ENCODE measurements at places on chromosomes 3 and 15.

GRCh38 chr3:167837466-167837865, 101.9 kb downstream of the SERPINI1 start:
- DNase-seq: no peak

- no peak for DNase-seq
Measured at GRCh38 chr3:41600616-41601015, 361.3 kb downstream of the ULK4 start.

DNA sequence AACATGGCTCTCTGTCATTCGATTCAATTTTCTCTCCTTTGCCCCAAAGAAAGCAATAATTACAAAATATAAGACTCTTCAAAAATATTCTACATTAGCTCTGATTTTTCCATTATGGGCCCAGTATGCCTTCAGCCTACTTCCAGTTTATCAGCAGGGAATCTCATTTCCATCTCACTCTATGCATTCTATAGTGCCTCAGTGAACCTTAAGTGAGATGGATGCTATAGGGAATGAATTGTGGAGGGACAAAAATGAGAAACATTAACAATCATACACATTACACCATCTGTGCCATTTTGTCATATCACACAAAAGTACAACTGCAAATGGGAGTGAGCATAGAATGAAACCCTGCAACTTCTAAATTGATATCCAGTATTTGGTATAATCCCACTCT, 50.7 kb upstream of the TSPAN3 start:
- no peak for DNase-seq

DNA sequence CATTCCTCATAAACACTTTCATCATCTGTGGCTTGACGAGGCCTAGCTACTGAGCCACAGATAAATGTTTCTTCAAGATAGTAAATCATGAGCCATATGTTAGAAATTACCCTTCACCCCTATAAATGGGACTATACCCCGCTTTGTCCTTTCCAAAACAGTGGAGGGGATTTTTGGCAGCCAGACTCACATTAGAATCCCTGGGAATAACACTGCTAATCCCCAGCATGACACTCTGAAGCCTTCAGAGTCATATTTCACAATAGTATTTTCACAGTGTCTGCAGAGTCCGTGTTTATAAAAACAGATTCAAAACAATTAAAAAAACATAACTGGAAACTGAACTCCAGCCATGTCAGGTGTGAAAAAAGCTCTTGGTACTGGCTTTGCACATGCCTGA, 271.6 kb downstream of the ERC2 start:
- no peak for DNase-seq

DNA sequence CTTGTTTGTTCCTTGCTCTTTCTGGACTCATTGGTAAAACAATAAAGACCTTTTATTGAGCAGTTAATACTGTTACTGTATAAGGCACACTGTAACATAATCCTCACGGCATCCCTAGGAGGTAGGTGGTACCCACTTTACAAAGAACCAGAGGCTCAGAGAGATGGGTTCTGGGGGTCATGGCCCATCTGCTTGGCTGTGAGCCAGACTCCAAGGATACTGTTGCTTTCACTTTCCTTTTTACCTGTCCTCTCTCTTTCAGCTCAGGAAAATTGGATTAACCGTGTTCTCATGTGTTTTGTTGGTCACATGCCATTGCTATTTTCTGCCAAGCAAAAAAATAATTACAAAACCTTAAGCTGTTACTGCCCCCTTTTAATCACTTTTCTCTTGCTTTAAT, 34.8 kb upstream of the FILIP1L start:
- no peak for DNase-seq
